Skin of body (tissue), 3 donors: ENCODE measurements at places on chromosomes 3 and 15. TPM values are rescaled to one million over a fixed set of nuclear protein-coding genes. Genes with fewer than 3 reads are reported as not detected.

The SLC28A2 gene
- total RNA-seq, result not detected

The RSRC1 gene
- 54.2 TPM for total RNA-seq

The NR1I2 gene
- total RNA-seq, result 0.10 TPM

The HDAC11 gene
- 8.8 TPM for total RNA-seq

The TPRA1 gene
- total RNA-seq, result 19.2 TPM
